AG09319 (cell line): ENCODE measurements at places on chromosomes 12 and 14.

- no peak for DNase-seq
Measured at GRCh38 chr14:36617824-36618223, 35.4 kb upstream of the NKX2-8 start.

GRCh38 chr12:50314636-50315312, 31.5 kb upstream of the LIMA1 start:
- DNase-seq = peak; percentile 27

- DNase-seq = no peak
Measured at GRCh38 chr12:122086116-122086515, 7.6 kb downstream of the MLXIP start.

GRCh38 chr14:74906925-74907521, 16.0 kb downstream of the RPS6KL1 start:
- DNase-seq = no peak

GRCh38 chr12:103441437-103442181, 54.2 kb downstream of the C12orf42 start:
- no peak for DNase-seq

GRCh38 chr14:55699131-55700057, 119.4 kb downstream of the KTN1 start:
- DNase-seq = no peak

DNA sequence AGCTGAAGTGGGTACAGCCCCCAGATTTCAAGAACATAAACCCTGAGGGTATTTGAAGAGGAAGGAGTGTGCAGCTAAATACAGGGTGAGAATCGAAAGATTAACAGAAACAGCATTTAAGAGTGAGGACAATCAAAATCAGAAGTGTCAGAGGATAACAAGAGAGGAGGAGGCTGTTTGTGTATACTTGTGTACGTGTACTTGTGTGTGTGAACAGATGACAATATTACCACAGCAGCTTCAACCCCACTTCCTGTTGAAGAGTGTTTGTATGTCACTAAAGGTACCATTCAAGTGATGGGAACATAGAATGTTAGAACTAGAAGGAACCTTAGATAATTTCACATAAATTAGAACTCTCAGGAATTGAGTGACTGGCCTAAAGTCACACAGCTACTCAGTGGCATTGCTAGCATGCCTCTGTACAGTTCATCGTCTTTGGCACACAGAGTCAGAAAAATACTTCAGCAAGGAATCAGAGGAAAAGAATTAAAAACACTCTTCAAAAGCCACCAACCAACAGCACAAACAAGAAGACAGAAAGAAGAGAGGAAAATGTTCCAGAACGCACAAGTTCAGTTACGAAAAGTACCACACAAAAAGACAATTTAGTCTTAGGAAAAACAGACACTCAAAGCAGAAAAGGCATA, 164.3 kb upstream of the BCL2L14 start:
- DNase-seq = peak; percentile 2

DNA sequence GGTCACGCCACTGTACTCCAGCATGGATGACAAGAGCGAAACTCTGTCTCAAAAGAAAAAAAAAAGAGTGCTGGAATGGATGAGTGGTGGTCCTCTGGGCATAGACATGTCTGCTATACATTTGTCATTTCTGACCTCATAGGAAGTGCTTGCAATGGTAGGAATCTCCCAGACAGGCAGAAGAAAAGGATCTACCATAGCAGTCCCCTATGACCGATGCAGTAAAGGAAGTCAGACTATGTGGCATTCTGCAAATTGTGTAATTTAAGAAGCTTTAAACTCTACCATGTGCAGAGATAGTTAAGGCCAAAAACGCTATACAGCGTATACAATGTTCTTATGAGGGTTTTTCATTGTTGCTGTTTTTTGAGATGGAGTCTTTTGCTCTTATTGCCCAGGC, 24.7 kb upstream of the RAP1B start:
- DNase-seq = no peak

DNA sequence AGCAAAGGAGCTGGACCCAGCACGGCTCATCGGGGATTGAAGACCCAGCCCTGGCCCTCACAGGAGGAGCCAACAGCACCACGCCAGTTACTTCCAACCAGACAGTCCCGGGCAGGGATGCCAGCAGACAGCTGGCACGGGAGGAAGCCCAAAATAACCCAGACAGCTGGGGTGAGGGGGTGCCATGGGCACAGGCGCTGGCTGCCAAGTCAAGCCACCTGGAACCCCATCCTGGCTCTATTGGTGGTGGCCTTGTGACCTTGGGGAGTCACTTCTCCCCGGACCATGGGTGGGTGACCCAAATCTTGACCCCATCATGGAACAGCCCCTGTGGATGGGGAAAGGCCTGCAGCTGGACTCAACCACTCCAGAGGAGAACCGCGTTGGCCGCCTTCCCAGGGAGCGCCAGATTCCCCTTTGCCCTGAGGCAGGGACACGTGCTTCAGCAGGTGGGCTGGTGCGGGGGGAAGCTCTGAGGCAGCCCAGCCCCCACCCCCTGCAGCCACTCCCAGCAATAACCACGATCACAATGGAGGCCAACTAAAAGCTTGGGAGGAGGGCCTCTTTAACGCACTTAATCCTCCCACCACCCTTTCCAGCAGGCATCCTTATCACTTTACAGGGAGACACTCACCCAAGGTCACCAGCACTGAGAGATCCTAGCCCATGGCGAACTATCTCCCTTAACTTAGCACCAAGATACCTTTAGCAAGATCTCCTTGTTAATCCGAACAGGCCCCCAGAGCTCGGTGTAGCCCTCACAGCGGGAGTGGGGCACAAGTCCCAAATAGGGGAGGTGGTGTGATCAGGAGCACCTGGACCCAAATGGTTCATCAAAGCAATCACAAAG, 4.7 kb upstream of the RHOF start:
- no peak for DNase-seq

DNA sequence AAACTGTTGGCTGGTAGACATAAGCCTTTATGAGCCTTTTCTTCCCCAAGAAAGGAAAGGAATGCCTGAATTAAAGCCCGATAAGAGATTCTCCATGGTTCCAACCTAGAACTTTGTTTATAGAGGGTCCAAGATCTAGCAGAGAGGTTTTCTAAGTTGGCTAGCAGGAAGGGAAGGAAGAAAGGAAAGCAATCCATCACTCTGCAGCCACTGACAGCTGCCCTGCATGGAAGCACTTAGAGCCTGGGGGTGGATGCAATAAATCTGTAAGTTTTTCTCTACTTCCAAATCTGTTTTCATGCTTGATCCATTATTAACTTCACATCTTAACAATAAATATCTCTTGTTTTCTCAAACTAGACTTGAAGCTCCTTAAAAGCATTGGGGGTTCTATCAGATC, 224.4 kb downstream of the KSR2 start:
- no peak for DNase-seq

GRCh38 chr14:53596853-53597525, 359.6 kb downstream of the BMP4 start:
- DNase-seq = no peak

- DNase-seq = no peak
Measured at GRCh38 chr14:95140060-95140858, 17.1 kb downstream of the DICER1 start.

DNA sequence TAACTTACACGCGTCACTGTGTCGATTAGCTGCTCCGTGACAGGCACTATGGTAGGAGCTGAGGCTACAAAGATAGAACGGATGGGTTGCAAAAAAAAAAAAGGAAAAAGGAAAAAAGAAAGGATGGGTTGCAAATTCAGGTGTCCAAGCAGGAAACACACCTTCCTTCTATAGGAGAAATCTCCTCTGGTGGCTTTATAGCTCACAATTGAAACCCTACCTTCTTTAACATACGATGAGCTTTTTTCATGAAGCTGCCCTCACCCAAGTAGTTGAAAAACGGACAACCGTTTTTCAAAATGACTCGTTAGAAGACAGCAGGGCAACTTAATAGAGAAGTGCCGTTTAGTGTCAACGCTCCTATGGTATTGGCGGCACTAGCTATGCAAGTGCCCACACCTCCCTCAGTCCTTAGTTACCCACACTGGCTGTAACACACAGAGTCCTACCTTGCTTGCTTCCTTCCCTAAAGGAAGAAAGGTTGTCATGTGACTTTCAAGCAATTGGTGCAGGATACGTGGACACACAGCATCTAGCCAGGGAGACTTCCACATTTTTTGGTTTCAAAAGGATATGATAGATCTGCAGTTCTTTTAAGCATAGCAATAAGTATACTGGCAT, 682 bp upstream of the TRIP11 start:
- no peak for DNase-seq

DNA sequence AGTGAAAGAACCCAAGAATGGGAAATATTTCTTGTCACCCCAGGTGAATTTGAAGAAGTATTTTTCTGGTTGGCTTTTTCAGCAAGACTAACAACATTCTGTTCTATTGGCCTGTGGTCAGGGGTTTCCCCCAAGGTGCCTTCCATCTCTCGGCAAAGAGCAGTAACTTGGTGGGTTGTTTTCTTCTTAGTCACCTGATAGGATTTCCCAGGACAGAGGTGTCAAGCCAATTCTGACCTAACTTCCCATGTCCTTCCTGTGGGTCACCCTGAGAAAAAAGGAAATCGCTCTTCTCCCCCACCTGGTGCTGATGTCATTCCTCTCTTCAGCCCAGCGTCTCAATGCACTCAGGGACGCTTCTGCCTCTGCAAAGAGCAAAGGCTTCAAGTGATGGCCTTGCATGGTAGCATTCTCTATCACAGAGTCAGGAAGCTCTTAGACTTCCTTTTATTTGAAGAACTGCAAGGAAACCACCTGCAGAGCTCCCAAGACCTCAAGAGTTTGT, 16.1 kb upstream of the IFNG start:
- DNase-seq = no peak

- DNase-seq = no peak
Measured at GRCh38 chr14:21090194-21090939, 8.1 kb downstream of the ZNF219 start.

DNA sequence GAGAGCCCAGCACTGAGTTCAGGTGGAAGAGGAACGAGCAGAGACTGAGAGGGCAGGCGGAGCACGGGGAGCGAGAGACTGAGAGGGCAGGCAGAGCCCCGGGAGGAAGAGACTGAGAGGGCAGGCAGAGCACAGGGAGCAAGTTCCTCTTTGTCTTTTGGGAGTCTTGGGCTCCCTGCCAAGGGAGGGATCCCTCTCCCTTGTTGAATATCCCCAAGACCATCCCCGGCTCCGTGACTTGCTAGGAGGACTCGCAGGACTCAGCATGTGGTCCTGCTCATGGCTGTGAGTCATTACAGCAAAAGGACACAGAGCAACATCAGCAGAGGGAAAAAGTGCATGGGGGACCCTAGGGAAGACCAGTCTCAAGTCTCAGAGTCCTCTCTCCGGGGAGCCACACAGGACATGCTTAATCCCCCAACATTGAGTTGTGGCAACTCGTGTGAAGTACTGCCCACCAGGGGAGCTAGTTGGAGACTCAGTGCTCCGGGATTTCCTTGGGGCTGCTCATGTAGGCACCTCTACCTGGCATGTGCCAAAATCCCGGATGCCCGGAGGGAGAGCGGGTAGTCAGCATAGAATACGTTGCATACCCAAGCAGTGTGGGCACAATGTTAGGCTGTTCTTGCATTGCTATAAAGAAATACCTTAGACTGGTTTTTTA, 81.0 kb downstream of the CCDC92 start:
- no peak for DNase-seq

GRCh38 chr12:116434155-116435011, 124.8 kb upstream of the MAP1LC3B2 start:
- DNase-seq = peak; percentile 84

DNA sequence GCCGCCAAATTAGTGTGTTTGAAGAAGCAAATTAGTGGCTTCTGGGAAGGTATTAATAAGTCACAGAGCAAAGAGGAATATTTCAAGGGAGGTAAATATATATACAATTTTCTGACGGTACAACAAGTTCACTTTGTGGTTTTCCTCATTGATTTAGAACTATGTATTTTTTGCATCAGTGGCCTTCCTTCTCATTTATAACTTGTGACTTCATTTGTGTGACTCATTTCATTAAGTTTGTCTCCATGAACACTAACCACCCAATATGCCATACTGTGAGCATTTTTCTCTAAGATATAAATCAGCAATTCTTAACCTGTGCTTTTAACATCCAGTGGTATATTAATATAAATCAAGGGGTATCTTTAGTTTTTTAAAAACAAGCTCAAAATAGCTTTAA, 29.3 kb upstream of the ARHGAP5 start:
- DNase-seq = no peak

GRCh38 chr14:85856430-85856829, 326.5 kb downstream of the FLRT2 start:
- DNase-seq = no peak

GRCh38 chr12:123167329-123167728, 16.4 kb upstream of the PITPNM2 start:
- DNase-seq = no peak

GRCh38 chr12:123075646-123076171, 75.2 kb downstream of the PITPNM2 start:
- no peak for DNase-seq

DNA sequence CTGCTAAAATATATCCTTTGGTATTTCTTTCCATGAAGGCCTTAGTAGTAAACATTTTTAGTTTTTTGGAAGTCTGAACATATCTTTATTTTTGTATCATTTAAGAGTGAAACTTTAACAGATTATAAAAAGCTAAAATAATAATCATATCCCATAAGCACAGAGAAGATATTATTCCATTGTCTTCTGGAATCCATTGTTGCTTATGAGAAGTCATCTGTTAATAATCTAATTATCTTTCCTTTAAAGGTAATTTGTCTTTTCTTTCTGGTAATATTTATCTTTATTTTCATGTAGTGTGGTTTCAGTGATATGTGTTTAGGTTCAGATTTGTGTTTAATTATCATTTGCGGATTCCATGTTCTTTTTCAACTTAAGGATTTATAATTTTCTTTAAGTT, 261.7 kb downstream of the MSRB3 start:
- no peak for DNase-seq

DNA sequence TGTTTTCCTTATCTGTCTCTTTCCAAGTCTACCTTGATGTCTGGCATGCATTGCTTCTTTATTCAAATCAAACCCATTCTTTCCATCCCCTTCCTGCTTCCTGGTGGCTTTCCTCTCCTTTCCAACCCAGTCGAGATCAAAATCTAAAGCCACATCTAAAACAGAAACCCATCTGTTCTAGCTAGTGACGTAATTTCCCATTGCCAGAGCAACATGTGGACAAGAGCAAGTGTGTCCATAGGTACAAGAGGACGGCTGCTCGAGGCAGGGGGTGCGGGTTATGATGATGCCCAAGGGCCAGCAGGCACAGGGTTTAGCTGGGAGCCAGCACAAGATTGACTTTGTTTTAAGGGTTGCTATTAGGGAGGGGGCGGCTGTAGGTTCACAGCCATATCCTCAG, 7.0 kb downstream of the KRT80 start:
- DNase-seq = no peak

DNA sequence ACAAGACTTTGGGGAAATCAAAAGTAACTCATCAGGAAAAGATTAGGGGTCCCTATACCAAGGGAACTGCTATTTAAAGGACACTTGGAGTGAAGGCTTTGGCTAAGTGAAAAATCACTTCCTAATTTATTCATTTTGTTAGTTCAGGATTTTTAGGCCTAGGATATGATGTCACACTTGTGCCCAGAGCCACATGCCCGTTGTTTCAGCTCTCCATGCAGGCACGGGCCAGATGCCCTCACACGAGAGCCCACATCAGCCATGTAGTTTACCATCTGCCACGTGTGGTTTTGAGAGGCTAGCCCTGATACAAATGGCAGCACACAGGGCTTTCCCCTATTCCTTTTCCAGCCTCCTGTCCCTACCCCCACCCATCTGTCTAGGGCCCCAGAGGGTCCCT, 11.9 kb upstream of the LRP1-AS start:
- no peak for DNase-seq

- no peak for DNase-seq
Measured at GRCh38 chr12:24109381-24110039, 160.0 kb upstream of the SOX5 start.

- no peak for DNase-seq
Measured at GRCh38 chr12:126741536-126742240, 1525.3 kb upstream of the TMEM132C start.

- DNase-seq = no peak
Measured at GRCh38 chr14:68137704-68138619, 318.4 kb downstream of the RAD51B start.
